ENCODE measurements at places on chromosomes 7 and 10. TPM values are rescaled to one million over a fixed set of nuclear protein-coding genes. Genes with fewer than 3 reads are reported as not detected.
A peak's percentile ranks its signal among the peaks of the same experiment; 100 is the strongest.

- no peaks in the 10 kb centered on the region for H3K27me3 ChIP-seq
- H3K27ac ChIP-seq, result no peak overlapping the region
- no peak for DNase-seq
Measured at GRCh38 chr10:35546824-35547225, 58.3 kb upstream of the GJD4 start.

The ZSCAN25 gene
- 33.8 TPM for total RNA-seq

- H3K4me1 ChIP-seq, result peaks cover 8% of the 10 kb centered on the region
- DNase-seq, result no peak
- no peaks in the 10 kb centered on the region for H3K27me3 ChIP-seq
- H3K4me3 ChIP-seq, result no peak overlapping the region
- H3K27ac ChIP-seq, result peak overlapping the region; percentile 73
Measured at GRCh38 chr10:3887404-3887803, 102.4 kb upstream of the KLF6 start.

DNA sequence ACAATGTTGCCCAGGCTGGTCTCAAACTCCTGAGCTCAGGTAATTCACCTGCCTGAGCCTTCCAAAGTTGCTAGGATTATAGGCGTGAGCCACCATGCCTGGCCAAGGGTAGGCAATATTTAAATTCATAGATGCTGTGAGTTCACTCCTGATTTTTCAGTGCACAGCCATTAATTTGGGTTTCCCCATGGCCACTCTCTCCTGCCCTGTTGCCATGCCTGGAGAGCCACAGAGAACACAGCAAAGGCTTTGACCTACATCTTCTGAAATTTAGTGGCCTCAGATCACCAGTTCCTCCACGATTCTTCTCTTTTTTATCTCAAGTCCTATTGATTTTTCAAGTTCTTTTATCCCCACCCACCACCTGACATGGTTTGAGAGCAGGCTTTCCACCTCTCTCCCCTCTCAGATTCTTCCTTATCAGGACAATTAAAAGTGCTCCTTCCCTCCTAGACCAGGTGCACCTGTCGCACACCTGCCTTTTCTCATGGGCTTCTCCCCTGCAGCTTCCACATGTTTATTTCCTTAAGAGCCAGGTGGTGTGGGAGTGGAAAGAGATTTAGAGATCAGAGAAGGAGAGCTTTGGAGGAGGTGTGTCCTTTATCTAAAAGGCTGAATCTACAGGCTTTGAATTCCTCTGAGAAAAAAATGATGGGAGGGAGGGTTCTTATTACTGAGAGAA, 123.8 kb downstream of the ADRA2A start:
- no peak for DNase-seq
- H3K4me3 ChIP-seq, result no peak overlapping the region
- no peaks in the 10 kb centered on the region for H3K4me1 ChIP-seq
- H3K27me3 ChIP-seq, result no peaks in the 10 kb centered on the region

DNA sequence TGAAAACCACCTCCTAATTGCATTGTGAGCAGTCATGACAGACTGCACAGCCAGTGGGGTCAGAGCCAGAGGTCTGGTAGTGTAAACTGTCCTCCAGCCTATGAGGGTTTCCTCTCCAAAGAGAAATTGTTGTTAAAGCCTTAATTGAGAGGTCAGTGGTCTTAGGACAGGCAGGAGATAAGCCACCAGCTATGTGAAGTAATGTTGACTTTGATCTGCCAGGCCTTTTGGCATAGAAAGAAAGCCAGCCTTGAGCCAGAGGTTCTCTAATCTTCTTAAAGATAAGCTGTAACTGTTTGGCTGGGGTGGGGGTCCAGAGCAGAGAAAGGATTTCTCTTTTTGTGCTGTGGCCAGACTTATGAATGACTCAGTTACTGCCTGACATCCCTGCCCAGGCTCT, 248.4 kb downstream of the WDR11 start:
- H3K4me3 ChIP-seq, result no peak overlapping the region
- no peaks in the 10 kb centered on the region for H3K4me1 ChIP-seq
- no peaks in the 10 kb centered on the region for H3K36me3 ChIP-seq
- H3K27me3 ChIP-seq, result no peaks in the 10 kb centered on the region

DNA sequence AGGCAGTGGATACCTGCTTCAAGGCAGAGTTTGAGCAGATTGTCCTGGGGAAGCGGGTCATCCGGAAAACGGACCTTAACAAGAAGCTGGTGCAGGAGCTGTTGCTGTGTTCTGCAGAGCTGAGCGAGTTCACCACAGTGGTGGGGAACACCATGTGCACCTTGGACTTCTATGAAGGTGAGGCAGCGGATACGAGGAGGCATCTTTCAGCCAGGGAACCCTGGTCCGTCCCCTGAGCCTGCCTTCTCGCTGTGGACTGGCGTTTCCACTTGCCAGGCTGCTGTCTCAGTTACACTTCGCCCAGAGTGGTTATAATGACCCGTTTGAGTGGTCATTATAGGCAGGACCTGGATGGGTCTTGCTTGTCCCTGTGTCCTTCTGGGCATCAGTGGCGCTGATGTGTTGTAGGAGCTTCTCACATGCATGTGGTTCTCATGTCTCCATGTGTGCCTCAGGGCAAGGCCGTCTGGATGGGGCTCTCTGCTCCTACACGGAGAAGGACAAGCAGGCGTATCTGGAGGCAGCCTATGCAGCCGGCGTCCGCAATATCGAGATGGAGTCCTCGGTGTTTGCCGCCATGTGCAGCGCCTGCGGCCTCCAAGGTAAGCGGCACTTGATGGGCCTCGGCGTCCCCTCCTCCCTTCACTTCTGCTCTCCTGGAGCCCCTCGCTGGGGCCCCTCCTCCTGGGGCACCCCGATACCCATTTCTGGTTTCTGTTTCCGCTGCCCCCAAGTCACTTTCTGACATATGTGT, 18.0 kb downstream of the UPP1 start:
- no peak overlapping the region for H3K27ac ChIP-seq
- no peaks in the 10 kb centered on the region for H3K27me3 ChIP-seq
- H3K4me1 ChIP-seq, result no peaks in the 10 kb centered on the region
- no peak for DNase-seq

DNA sequence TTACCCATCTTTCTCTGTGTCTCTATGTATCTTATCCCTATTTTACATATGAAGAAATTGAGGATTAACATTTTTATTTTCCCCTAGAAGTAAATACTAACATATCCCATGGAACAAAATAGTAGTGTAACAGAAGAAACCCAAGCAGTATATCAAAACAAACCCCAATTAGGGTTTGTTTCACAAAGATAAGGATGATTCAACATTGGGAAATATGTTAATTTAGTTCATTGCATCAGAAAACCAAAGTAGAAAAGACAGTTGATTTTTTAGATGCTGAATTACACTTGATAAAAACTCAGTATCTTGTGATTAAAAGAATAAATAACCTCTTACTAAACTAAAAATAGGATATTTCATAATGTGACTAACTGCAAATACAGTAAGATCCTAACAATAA, 87.8 kb downstream of the GLCCI1 start:
- no peak for DNase-seq
- H3K27ac ChIP-seq, result no peak overlapping the region
- no peak overlapping the region for H3K4me3 ChIP-seq
- H3K27me3 ChIP-seq, result no peaks in the 10 kb centered on the region
- H3K36me3 ChIP-seq, result no peaks in the 10 kb centered on the region

The HKDC1 gene
- total RNA-seq, result 53.6 TPM

The SPDYE11 gene
- not detected for total RNA-seq

DNA sequence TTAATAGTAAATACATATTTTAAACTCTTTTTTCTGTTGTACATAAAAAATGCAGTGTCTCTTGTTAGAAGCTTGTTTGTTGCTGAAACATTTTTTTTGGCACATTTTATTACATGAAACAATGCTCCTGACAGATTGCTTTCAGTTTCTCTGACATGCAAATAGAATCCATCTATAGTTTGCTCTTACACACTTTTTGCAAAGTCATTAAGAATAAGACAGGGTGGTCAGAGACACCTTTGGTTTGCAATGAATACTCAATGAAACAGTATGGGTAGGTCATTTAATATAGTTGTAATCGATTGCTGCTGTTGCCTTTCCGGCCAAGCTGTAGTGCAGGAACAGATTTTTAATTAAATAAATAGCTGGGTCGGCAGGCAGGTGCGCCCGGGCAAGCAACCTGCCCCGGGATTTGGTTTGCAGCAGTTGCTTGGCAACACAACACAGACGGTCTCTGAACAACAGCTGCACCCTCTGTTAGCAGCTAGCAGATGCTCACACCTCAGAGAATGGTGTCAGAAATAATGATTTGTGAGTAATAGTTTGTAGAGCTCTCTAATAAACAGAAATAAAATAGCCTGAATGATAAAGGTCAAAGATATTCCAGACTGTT, 115.7 kb upstream of the CACNA2D1 start:
- H3K4me3 ChIP-seq, result peak overlapping the region; percentile 27
- H3K4me1 ChIP-seq, result no peaks in the 10 kb centered on the region
- no peaks in the 10 kb centered on the region for H3K36me3 ChIP-seq
- DNase-seq, result no peak

The SLC16A12 gene
- 0.38 TPM for total RNA-seq

GRCh38 chr10:129345763-129346162, 121.3 kb upstream of the MGMT start:
- H3K27me3 ChIP-seq, result no peaks in the 10 kb centered on the region
- H3K36me3 ChIP-seq, result no peaks in the 10 kb centered on the region
- no peaks in the 10 kb centered on the region for H3K4me1 ChIP-seq
- no peak overlapping the region for H3K27ac ChIP-seq
- no peak for DNase-seq

- no peaks in the 10 kb centered on the region for H3K36me3 ChIP-seq
- H3K27me3 ChIP-seq, result no peaks in the 10 kb centered on the region
- no peaks in the 10 kb centered on the region for H3K4me1 ChIP-seq
- H3K27ac ChIP-seq, result no peak overlapping the region
- no peak for DNase-seq
Measured at GRCh38 chr7:155073922-155074321, 3.8 kb downstream of the HTR5A start.

DNA sequence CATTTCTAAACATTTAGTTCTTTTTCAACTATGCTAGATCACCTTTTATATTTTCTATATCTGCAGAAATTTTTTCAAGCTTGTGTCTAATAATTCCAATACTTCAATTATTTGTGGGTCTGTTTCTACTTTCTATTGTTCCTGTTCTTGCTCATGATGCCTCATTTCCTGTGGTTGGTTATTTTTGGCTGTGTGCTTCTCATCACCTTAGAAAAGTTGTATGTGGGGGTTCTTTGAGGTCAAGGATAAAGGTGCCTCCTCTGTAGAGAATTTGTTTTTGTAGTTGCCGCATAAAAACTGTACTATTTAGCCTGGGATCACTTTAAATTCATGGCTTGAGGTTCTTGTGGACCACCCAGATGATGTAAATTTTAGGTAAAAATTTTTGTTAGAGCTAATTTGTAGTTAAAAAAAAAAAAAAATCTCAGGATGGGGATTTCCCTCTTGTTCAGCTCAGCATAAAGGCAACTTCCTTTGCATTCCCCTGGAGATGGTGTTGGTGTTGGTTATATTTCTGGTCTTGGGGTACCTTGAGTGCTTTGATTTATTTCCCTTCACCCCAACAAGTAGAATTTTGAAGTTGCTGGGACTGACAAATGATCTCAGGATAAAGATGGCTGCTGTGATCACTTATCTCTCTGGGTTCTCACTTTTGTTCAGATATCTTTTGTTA, 27.0 kb upstream of the JAZF1 start:
- no peaks in the 10 kb centered on the region for H3K36me3 ChIP-seq
- no peak for DNase-seq
- H3K27me3 ChIP-seq, result no peaks in the 10 kb centered on the region
- H3K4me1 ChIP-seq, result no peaks in the 10 kb centered on the region

DNA sequence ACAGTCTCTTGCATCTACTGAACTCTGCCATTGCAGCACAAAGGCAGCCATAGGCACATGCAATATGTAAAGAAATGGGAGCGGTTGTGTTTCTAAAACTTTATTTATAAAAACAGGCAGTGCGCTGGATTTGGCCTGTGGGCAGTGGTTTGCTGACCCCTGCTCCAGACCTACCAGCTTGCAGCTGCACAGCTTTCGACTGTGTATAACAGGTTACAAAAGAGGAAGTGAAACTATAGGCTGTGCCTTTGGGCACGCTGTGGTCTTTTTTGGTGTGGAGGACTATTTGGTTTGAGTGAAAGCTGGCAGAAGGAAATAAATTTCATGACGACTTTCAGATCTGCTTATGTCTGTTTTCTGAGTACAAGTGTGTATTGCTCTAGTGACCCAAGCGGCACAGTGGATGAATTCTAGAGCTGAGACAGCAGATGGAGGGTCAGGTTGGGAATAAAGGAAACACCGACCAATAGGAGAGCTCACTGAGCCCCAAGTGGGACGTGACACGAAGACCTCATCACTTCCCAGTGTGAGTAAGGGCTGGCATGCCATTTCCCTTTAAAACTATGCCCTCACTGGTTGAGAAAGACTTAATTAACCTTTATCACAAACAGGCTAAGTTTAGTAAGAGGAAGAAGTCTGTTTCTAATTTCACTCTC, 152.7 kb downstream of the ANK3 start:
- no peak overlapping the region for H3K4me3 ChIP-seq
- H3K4me1 ChIP-seq, result no peaks in the 10 kb centered on the region
- no peaks in the 10 kb centered on the region for H3K36me3 ChIP-seq

The HTR5A gene
- not detected for total RNA-seq

- no peaks in the 10 kb centered on the region for H3K36me3 ChIP-seq
- no peaks in the 10 kb centered on the region for H3K4me1 ChIP-seq
- H3K4me3 ChIP-seq, result no peak overlapping the region
- DNase-seq, result no peak
- no peak overlapping the region for H3K27ac ChIP-seq
Measured at GRCh38 chr7:126436213-126436868, 816.4 kb downstream of the GRM8 start.

The KLF14 gene
- not detected for total RNA-seq

- peak within 1 kb of the TSS; percentile 95 for H3K27ac ChIP-seq
- no peaks in the 10 kb centered on the region for H3K4me1 ChIP-seq
- no peaks in the 10 kb centered on the region for H3K27me3 ChIP-seq
- H3K36me3 ChIP-seq, result no peaks in the 10 kb centered on the region
Measured at GRCh38 chr7:129611246-129612111, at the start of gene NRF1. NRF1 (plus strand) TSS chr7:129611720; CDS start chr7:129657352, 45,632 bp downstream.

The UPK3B gene
- not detected for total RNA-seq

The GRM3 gene
- not detected for total RNA-seq

GRCh38 chr7:97680622-97681021, 51.3 kb upstream of the TAC1 start:
- no peaks in the 10 kb centered on the region for H3K27me3 ChIP-seq
- no peak overlapping the region for H3K4me3 ChIP-seq
- H3K27ac ChIP-seq, result no peak overlapping the region
- no peaks in the 10 kb centered on the region for H3K4me1 ChIP-seq

GRCh38 chr7:128865996-128866877, 3.6 kb downstream of the ATP6V1F start:
- H3K27me3 ChIP-seq, result no peaks in the 10 kb centered on the region
- no peak overlapping the region for H3K27ac ChIP-seq
- DNase-seq, result no peak

- no peaks in the 10 kb centered on the region for H3K4me1 ChIP-seq
- no peak overlapping the region for H3K27ac ChIP-seq
- no peaks in the 10 kb centered on the region for H3K27me3 ChIP-seq
- no peak overlapping the region for H3K4me3 ChIP-seq
Measured at GRCh38 chr7:38052786-38053185, 125.3 kb upstream of the STARD3NL start.

Data from Peyer's patch (tissue), 4 donors.